ENCODE measurements at places on chromosomes 13 and 19.
A peak's percentile ranks its signal among the peaks of the same experiment; 100 is the strongest.

DNA sequence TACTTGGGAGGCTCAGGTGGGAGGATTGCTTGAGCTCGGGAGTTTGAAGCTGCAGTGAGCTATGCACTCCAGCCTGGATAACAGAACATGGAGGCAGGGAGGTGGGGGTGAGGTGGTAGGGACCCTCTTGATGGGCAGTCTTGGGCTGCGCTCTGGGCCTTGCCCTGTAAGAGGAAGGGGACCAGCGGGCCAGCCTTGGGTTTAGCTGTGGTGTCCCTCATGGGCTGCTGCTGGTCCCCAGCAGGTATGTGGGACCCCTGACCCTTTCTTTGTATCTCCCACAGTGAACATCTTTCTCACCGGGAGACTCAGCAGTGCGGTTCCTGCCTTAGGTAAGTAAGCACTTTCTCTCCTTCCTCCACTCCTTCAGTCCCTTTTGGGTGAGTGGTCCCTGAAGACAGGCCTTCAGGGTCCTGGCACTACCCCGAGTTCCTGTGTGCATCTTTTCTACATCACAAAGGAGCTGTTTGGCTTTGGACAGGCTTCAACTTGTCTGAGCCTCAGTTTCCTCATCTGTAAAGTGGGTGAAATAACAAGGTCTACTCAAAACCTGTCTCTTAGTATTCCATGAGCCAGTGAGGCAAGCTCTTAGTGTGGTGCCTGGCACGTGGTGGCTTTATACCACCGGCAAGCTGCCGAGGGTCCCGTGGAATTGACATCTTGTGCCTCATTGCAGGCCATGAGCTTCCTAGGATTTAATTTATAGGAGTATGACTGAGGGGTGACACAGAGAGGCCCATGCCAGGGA, 2.5 kb downstream of the LRP3 start:
- DNase-seq: no peak

DNA sequence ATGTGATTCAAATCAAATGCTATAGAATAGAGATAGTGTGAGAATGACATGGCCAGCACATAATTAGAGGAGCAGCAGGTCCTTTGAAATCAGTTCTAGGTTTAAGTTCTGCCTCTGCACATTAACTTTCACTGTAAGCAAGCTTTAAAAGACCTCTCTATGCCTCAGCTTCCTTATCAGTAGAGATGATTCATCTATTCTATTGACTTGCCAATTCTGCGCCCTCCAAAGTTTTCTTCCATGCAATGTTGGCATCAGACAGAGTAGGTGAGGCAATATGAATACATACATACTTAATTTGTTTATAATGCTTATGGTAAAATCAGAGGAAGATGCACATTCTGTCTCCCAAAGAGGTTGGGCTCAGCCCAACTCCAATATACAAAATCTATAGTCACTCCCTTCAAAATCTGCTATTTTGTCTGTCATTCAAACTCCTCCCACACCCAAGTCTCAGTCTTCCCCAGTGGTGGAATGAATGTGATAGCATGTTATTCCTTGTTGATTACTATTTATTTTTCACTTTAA, 525.5 kb downstream of the RFC3 start:
- no peak for DNase-seq

- DNase-seq: no peak
These were observed 53.1 kb downstream of the ARHGAP35 start for GRCh38 chr19:46913852-46914430.

DNA sequence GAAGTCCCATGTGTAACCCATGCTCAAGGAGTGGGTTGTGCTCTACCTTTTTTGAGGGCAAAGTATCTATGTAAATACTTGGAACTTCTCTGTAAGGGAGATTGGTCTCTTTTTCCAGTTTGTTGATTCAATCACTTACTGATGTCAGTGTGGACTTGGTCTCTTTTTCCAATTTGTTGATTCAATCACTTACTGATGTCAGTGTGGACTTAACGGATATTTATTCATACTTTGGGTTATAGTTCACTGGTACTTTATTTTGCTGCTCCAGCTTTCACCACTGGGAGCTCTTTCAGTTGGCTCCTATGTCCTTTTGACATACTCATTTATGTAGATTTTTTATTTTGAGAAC, 36.4 kb downstream of the COG3 start:
- no peak for DNase-seq

DNA sequence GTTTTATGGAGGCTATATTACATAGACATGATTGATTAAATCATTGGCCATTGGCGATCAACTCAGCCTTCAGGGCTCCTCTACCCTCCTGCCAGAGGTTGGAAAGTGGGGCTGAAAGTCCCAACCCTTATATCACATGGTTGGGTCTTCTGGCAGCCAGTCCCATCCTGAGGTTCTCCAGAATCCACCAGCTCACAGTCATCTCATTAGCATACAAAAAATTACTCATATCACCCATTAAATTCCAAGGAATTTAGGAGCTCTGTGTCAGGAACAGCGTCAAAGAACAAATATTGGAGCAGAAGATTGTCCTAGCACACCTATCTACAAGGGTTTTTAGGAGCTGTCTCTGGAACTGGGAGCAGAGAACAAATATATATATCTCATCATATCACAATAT, 39.4 kb upstream of the FARP1 start:
- no peak for DNase-seq

GRCh38 chr13:40755082-40755700, 15.8 kb downstream of the MRPS31 start:
- DNase-seq: no peak

- DNase-seq: no peak
These were observed 63.8 kb downstream of the SCEL start for GRCh38 chr13:77599351-77599750.

GRCh38 chr13:30832845-30833332, 73.2 kb upstream of the MEDAG start:
- peak; percentile 82 for DNase-seq

DNA sequence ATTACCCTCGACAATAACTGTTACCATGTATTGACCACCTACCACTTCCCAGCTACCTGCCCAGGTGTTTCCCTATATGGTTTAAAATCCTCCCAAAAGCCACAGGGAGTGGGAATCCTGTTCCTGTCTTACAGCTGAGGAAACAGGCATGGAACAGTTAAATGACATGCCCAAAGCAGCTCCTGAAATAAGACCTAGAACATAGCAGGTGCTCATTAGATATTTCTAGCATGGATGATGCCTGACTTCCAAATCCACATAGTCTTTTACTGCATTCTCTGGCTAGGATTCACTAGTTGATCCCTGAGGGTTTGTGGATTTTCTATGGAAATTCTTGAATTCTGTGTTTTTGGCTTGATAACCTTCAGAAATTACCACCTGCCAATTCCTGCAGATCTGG, 13.0 kb downstream of the KCNN4 start:
- no peak for DNase-seq

DNA sequence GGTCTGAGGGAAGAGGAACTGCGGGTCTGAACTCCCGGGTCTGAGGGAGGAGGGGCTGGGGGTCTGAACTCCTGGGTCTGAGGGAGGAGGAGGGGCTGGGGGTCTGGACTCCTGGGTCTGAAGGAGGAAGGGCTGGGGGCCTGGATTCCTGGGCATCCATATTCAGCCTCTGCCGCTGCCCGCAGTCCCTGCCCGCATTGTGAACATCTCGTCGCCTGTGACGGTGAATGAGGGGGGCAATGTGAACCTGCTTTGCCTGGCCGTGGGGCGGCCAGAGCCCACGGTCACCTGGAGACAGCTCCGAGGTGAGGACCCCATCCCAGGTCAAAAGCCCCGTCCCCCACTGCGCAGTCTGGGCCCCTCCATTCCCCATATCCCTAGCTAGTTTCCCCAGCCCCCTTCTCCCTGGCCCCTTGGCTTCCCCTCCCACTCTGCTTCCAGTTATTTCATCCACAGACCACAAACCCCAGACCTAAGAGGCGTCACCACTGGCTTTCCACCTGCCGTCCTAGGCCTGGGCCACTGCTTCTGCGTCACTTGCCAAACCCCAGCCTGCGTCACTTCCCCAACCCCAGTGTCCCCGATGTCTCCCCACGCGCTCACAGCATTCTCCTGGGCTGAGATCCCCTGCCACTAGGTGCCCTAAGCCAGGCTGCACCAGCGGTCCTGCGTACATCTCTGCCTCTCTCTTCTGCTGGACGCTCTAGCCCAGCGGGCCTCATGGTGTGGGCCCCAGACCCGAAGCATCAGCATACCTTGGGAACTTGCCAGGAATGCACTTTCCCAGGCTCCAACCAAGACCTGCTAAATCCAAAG, 13.9 kb downstream of the IGLON5 start:
- DNase-seq: no peak

DNA sequence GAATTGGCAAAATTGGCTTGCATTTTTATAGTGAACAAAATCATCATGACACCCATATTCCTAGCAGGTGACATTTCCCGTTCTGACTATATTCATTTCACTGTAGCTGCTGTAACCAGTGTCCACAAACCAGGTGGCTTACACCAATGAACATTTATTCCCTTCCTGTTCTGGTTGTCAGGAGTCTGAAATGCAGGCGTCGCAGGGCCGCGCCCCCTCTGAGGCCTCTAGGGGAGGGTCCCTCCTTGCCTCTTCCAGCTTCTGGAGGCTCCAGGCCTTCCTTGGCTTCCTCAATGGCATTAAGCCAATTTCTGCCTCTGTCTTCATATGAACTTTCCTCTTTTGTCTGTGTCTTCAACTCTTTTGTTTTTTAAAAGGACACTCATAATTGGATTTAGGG, 6.5 kb upstream of the RLN3 start:
- DNase-seq: no peak

DNA sequence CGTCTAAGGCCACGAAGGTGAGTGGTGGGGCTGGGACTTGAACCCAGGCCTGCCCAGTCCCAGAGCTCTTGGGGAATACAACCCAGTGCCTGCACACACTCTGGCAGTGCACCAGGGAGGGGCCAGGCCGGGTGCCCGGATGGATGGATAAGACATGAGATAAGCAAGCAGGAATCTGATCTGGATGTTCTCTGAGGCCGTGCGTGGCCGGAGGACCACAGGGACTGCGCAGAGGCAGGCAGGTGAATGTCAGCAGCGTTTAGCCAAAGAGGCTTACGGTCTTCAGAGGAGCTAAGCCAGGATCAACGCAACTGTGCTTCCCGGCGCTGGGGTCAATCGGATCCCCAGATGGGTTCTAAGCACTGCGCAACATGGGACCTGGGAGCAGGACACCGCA, 1.5 kb downstream of the ZNF787 start:
- DNase-seq: peak; percentile 61

GRCh38 chr19:58196901-58197616, 14.2 kb downstream of the ZNF274 start:
- no peak for DNase-seq

DNA sequence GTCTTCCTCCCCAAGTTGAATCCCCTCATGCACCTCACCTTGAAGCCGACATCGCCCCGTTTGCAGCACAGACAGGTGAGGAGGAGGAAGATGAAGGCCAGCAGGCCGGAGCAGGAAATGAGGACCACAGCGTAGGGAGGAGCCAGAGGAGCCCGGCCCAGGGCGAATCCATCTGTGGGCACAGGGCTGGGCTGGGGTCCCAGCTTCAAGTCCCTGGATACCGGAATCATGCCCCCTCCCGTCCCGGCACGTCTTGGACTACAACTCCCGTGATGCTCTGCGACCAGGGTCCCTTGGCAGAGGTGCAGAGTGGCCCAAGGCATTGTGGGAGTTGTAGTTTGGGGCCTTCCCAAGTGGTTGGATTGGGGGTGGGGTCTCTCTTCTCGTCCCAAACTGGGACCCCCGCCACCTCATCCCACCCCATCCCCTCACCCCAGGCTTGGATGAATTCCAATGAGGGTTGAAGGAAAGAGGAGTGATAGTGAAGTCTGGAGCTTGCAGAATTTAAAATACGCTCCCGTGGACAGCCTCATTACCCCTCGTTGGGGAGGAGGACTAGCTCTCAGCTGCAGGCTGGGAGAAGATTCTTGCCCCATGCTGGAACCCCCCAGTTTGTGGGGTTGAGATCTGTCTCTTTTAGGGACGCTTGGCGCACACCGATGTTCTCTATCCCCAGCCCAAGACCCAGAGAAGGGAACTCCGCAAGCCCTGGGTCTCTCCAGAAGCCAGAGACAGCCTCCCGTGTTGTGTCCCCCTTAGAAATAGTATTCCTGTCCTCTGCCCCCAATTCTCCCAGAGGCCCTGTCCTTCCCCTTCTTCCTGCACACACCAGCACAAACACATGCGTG, 990 bp downstream of the LMTK3 start:
- peak; percentile 80 for DNase-seq

- peak; percentile 47 for DNase-seq
These were observed 1.0 kb downstream of the KDM4B start for GRCh38 chr19:4969772-4970531.

DNA sequence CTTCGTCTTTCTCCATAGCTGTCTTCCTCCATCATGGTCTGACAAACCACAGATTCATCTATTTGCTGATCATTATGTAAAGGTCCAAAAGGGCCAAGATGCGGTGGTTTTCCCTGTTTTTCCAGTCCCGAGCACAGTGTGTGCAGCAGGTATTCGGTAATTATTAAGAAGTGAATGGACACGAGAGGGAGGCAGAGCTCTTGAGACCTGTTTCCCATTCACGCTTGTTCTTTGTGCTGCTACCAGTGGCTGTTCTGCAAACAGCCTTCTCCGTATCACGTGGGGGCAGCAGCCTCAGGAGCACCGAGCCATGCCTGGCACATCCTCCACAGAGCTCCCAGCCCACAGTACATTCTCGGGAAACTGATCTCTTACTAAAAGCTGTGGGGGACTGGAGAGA, 50.3 kb downstream of the CCDC70 start:
- DNase-seq: no peak

GRCh38 chr19:41297628-41298347, 12.2 kb upstream of the CCDC97 start:
- no peak for DNase-seq

DNA sequence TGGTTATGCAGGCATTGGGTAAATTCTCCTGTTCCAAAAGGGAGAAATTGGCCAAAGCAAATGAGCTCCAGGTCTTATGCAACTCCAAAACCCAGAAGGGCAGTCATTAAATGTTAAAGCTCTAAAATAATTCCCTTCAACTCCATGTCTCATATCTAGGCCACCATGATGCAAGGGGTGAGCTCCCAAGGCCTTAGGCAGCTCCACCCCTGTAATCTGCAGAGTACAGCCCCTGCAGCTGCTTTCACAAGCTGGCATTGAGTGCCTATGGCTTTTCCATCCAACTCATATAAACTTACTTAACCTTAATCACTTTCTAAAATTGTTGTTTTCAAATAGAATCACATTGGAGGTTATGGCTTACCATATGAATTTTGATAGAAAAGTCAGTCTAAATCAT, 44.7 kb upstream of the ZNF429 start:
- no peak for DNase-seq

DNA sequence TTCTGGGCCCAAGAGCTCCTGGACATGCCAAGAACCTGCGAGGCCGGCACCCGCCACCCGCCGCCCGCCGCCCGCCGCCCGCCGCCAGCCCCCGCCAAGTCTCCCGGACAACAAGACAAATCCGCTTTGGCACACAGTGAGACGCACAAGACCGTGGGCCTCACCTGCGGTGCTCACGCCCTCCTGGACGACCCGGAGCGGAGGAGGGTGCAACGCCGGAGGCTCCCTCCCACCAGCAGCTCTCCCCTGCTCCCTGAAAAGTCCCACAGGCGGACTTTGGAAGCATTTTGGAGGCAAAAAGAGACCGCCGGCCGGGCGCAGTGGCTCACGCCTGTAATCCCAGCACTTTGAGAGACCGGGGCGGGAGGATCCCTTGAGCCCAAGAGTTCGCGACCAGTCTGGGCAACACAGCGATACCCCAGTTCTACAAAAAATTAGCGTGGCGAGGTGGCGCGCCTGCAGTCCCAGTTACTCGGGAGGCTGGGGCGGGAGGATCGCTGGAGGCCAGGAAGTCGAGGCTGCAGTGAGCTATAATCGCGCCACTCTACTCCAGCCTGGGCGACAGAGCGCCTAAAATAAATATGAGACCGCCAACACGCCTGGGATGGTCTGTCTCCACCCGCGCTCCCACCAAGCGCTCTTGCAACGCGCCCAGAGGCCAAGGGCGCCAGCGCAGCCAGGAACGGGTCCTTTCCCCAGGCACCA, 783 bp downstream of the RHPN2 start:
- DNase-seq: peak; percentile 57

GRCh38 chr13:68608147-68608546, 1378.0 kb upstream of the PCDH9 start:
- DNase-seq: no peak

All from SK-N-SH (cell line).